ENCODE measurements at places on chromosomes 7 and 10.

DNA sequence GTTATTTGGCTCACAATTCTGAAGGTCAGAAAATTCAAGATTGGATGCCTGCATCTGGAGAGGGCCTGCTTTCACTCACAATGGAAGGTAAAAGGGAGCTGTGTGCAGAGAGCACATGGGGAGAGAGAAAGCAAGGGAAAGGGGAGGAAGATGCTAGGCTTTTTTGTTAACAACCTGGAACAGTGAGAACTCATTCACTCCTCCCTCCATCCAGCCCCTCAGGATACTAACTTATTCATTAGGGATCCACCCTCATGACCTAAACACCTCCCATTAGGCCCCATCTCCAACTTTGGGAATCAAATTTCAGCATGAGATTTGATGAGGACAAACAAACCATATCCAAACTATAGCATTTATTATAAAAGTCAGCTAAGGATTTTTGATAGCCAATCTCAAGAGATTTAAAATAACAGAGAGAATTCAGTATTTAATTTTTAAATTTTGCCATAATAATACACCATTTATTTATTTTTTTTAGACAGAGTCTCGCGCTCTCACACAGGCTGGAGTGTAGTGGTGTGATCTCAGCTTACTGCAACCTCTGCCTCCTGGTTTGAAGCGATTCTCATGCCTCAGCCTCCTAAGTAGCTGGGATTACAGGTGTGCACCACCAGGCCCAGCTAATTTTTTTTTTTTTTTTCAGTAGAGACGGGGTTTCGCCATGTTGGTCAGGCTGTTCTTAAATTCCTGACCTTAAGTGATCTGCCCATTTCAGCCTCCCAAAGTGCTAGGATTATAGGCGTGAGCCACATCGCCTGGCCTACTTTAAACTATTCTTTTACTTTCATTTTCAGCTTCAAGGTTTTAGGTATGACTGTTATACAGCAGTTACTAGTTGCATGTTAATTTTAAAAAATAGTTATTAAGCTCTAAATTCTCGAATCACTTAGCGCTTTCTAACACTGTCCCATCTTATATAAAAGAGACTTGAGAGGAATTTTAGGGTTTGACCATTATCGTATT, 20.3 kb upstream of the ETV1 start:
- DNase-seq, result no peak

DNA sequence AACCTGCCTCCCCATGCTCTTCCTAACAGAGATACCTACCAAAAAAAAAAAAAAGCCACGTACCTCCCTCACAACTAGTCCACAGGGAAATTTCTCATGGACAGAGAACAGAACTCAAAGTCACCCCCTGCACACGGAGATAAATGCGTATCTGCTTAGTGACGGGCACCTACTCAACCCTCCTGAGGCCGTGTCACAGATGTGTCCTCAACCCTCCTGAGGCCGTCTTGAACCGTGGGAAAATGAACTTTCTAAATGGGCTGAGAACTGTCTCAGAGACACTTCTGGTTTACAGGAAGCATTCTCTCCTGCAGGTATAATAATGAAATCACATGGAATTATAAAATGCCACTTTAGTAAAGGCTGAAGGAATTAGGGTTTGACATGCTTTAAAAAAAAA, 155.9 kb downstream of the DIP2C start:
- DNase-seq, result no peak

DNA sequence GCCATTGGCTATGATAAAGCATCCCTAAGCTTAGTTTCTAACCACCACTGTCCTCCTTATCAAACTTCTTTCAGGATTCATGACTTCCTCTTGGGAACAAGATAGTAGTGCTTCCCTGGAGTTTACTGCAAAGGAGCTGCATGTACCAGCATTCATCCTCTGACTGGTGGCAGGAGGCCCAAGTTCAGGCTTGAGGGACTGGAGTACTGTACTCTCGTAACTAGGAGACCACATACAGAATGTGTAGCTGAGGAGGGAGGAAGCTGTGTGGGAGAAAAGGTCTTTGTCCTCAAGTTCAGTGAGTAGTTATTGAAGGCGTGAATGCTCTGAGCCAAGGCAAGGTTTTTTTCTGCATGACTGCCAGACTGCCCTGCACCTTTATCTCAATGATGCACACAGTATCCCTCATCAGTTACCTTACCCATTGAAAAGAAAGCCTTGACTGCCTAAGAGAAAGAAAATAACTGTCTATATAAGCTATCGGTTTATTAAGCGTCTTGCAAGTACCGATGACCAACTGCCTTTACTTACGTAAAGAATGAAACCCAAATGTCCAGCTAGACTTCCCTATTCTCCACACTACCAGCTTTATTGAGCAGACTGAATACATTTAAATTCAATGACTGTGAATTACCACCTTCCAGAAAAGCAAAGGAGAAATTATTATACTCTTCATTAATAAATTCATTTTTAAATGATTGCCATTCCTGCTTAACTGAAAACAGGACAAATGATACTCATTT, 12.8 kb downstream of the SCRN1 start:
- no peak for DNase-seq

DNA sequence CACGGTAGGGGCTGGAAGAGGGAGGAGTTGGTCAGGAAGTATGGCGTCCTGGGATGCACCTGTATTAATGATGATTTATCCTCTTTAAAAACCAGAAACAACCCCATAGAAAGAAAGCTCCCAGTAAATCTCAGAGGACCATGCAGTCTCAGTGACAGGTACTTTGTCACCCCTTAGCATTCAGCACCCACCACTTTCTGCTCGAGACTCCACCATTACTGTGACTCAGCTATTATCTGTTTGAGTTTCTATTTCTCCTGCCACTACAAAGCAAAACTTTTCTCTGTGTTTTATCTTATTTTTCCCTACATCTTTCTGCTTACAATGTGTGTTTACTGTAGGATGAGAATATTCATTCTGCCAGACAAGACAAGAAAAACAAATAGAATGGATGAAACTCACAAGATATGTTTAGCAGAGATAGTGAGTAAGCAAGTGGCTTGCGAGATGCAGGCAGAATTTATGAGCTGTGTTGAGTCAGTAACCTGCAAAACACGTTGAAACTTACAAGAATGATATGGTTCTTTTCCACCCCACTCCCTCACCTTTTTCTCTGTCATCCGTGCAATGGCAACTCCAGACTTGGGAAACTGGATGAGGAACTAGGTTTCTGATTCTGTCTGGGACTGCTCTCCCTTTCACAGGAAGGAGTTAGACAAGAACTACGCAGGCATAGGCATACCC, 127.1 kb downstream of the AOAH start:
- DNase-seq, result no peak

DNA sequence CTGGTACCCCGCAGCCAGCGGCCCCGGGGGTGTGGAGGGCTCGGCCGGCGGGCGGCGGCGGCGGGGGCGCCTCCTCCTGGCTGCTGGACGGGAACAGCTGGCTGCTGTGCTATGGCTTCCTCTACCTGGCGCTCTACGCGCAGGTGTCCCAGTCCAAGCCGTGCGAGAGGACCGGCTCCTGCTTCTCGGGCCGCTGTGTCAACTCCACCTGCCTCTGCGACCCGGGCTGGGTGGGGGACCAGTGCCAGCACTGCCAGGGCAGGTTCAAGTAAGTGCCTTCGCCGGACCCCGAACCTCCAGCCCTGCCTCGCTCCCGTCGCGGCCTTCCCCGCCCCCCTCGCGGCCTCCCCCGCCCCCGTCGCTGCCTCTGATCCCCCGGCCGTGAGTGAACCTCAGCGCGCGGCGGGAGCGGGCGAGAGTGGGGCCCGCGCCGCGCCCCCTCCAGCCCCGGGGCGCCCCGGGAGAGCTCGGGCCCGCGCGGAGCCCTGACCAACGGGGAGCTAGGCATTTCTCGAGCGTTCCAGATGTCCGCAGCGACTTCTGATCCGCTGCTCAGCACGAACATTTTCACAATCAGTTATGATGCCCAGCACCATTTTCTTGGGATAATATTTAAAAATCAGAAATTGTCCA, 727 bp downstream of the ATRNL1 start:
- no peak for DNase-seq

GRCh38 chr7:94656925-94657731, 1.2 kb upstream of the SGCE start:
- DNase-seq, result no peak

GRCh38 chr7:154892459-154892858, 110.5 kb downstream of the PAXIP1 start:
- no peak for DNase-seq

DNA sequence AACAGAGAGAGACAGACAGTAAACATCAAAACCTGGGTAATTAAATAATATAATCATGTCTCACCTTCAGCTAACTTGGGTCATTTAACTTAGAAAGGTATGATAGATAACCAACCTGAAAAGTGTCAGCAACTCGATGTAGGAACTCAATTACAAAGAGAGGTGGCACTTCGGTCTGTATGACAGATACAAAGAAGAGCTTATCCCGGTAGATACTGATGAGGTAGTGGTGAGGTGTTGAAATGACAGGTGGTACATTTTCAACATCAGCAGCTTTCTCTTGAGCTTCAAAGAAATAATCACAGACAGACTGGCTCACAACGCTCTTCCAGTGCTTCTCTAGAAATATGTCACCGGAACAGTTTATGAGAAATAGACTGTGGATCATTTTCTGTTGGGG, 12.6 kb downstream of the AP3M1 start:
- DNase-seq, result no peak

DNA sequence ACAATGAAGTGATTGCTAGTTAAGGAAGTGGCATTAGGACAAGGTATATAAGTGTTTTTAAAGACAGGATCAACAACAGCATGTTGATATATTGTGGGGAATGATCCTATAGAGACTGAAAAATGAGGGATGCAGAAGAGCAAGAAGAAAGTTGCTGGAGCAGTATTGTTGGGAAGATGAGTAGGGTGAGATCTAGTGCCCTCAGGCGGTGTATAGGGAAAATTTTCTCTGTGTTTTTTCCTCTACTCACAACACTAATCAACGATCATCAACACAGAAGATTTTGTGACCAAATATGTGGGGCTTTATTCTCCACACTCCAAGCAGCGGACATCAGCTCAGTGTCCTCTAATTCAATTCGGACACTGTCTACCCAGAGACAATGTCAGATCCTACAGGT, 9.6 kb upstream of the PTTG1IP2 start:
- DNase-seq, result no peak

GRCh38 chr10:9222917-9223316, 1168.4 kb downstream of the GATA3 start:
- DNase-seq, result no peak

DNA sequence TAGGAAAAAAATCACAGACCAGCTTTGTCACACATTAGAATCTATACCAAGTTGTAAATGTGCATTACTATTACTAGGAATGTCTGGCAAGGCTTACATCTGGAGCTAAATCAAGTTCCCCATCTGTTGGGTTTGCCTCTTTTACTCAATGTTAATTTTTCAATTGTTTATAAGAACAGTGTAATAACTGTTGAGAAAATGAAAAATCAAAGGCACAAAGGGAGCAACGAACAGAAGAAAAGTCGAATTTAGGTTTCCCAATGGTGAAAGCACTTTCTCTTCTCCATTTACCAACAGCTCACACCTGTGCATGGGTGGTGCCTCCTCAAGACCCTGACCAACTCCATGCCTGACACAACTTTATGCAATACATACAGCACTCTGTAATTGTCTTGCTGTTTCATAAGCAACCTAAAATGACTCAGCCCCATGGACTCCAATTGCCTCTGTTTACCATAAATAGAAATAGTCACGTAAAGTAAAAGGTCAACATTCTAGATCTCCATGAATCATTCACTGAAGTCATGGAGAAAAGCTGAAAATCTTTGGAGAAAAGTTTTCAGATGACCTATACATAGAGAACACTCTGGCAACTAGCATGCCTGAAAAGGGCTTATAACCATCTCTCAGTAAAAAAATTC, 95.5 kb upstream of the KCNIP2 start:
- DNase-seq, result peak; percentile 87

- no peak for DNase-seq
Observed at GRCh38 chr10:106450966-106451365, 713.5 kb downstream of the SORCS1 start.

DNA sequence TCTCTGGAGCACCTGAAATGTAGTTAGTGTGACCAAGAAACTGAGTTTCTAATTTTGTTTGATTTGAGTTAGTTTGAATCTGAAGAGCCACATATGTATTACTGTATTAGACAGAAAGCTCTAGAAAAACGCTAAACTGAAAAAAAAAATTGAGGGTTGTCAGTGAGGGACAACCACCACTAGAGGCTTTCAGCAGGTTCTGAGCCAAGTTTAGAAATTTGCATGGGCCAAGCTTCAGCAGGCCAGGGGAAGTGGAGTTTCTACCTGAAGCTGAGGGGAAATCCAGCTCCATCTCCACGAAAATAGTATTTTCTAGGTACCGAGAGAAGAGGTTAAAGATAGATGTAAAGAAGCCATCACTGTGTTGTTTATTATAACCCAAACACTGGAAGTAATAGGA, 77.9 kb upstream of the PLXNA4 start:
- DNase-seq, result no peak

- DNase-seq, result no peak
Observed at GRCh38 chr10:127293640-127294039, 97.2 kb upstream of the INSYN2A start.

DNA sequence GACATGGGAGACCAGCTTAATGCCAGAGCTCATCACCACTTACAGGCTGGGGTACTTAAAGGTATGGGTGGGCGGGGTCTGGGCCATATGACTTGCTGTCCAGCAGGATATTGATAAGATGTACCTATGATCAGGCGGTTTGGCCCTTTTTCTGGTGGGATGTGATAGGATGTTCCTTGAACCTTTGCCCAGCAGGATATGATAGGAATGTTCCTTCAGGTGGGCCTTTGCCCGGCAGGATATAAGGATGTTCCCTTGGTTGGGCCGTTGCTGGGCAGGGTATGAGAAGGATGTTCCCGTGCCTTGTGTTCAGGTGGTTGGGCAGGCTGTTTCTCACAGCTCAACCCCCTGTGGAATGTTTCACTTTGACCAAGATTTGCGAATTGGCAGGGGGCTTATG, 187.2 kb upstream of the CXCL12 start:
- no peak for DNase-seq

DNA sequence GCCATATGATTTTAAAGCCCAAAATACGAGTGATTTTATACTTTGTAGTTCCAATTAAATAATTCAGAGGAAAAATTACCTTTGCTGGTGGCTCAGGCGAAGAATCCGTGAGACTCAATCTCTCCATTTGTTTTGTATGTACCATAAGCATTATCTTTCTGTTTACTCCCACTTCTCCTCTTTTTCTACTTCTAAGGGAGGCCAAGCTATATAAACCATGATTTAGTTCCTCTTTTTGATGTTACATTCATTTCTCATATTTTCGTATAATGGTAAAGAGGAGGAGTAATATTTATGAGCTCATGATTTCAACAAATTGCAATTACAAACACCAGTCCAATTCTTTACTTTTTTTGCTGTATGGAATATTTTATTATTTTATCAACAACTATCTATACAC, 50.6 kb upstream of the TES start:
- DNase-seq, result no peak

GRCh38 chr7:80941208-80941758, 22.4 kb upstream of the SEMA3C start:
- no peak for DNase-seq
